HT1080 (cell line): ENCODE measurements at places on chromosomes 1 and 21.

GRCh38 chr1:39499668-39500067 is 8.2 kb downstream of the BMP8A start:
- no peak for DNase-seq

- no peak for DNase-seq
Observed at GRCh38 chr21:43924421-43925095, 59.5 kb downstream of the AGPAT3 start.

- no peak for DNase-seq
Observed at GRCh38 chr1:1250786-1251284, 4.3 kb upstream of the C1QTNF12 start.

- no peak for DNase-seq
Observed at GRCh38 chr1:40363721-40364120, 9.8 kb upstream of the SMAP2 start.

GRCh38 chr1:172167796-172168596 is 252.5 kb upstream of the C1orf105 start:
- peak; percentile 56 for DNase-seq

DNA sequence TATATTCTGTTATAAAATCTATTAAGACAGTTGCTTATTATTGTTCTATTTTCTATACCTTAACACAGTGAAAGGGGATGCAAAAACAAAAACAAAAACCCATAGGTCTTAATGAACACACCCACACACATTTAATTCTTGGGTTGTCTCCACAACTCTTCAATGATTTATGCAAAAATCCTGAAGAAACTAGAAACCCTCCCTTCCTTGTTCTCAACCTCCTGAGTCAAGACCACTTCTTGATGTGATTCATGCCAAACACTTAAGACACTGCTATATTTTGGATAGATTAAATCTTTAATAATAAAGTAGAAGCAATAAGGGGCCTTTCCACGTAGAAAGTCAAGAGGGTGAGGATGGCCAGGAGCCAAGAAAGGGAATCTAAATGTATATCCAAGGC is 23.4 kb downstream of the SCAF4 start:
- DNase-seq: no peak

- DNase-seq: no peak
Observed at GRCh38 chr1:248810727-248811513, 14.8 kb downstream of the SH3BP5L start.

DNA sequence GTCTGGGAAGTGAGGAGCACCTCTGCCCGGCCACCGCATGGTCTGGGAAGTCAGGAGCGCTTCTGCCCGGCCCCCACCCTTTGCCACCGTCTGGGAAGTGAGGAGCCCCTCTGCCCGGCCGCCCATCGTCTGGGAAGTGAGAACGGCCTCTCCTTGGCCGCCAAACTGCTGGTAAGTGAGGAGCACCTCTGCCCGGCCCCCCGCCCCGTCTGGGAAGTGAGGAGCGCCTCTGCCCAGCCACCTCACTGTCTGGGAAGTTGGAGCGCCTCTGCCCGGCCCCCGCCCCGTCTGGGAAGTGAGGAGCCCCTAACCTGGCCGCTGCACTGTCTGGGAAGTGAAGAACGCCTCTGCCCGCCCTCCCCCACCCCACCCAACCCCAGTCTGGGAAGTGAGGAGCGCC is 22.6 kb downstream of the KCNH1 start:
- no peak for DNase-seq

GRCh38 chr1:166721145-166721544 is 118.1 kb upstream of the POGK start:
- DNase-seq: no peak

DNA sequence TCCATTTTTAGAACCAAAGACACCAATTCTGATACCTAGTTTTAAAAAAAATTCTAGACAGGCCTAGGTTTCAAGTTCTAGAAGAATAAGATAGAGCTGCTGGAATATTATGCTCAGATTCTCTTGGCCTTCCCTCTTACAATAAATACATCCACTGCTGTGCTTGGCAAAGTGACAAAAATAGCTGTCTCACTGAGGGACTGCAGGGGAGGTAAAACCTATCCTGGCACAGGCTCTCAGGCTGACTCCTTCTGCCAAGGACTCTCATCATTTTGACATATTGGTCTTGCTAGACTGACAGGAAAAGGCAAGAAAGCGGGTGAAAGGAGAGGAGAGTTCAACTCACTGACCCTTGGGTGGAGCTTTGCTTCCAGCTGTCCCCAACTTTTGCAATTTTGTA is 197.0 kb upstream of the LHX8 start:
- DNase-seq: no peak

DNA sequence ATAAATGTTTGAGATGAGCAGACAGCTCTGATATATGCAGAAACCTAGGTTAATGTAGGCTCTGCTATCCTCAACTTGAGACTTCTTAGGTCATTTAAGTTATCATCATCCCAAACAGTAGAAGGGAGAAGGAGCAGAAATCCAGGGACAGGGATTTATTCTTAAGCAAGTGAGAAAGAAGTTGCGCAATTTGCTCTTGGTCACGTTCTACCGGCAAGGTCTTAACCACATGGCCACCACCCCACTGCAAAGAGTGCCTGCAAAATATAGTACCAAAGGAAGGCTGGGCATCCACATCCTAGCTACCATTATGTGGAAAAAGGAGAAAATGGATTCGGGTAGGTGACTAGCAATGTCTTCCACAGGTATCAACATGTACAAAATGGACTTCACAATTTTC is 25.2 kb downstream of the CRNN start:
- DNase-seq: no peak

- no peak for DNase-seq
Observed at GRCh38 chr1:204568576-204569315, 52.5 kb downstream of the MDM4 start.

DNA sequence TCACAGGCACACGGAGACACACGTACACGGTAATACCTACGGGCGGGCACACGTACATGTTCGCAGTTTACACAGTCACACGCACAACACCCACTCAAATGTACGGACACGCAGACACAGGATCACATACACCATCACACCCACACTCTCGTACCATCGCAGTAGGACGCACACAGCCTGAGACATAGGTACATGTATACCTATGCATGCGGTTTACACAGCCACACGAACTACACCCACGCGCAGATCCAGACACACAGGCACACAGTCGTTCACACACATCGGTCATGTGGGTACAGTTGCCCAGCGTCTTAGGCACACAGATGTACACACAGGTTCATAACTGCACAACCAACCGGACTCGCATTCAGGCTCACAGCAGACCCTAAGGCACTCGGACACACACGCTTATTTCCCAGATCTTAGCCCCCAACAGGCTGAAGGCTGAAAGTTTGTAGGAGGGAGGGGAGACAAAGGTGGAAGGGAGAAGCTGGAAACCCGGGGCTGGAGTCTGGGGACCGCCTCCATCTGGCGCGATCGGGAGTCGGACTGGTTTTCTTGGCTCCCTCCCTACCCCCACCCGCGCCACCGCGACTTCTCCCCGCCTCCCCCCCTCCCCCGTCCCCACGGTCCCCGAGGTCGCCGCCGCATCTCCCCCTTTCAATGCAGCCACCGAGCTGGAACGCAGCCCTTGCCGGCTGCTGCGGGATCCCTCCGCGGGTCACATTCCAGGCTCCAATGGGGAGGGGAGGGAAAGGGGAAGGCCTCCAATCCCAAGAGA is 51.9 kb upstream of the SYNC start:
- DNase-seq: no peak

DNA sequence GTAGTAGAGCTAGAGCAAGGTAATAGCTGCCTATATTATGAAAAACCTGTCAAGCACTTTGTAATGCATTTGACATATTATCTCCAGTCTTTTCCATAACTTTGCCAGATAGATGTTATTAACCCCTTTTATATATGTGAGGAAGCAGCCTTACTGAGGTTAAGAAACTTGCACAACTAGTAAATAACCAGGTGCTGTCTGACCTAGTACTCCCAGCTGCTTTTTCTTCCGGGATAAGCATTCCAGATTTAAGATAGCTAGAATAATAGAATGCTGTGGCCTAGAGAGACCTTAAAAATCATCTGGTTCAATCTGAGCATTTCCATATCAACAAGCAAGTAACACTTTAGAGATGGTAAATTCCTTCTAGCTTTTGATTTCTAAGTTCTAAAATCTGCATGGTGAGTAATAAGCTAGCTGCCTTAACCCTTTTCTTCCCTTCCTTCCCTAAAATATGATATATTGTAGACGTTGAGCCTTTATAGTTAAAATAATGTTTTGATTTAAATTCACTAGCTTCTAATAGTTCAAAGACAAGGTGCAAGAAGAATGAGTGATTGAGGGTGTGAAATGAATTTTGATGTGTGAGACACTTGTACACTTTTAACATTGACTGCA is 1.8 kb downstream of the SH3GLB1 start:
- DNase-seq: no peak

GRCh38 chr1:6269720-6270400 is 9.0 kb upstream of the GPR153 start:
- no peak for DNase-seq

DNA sequence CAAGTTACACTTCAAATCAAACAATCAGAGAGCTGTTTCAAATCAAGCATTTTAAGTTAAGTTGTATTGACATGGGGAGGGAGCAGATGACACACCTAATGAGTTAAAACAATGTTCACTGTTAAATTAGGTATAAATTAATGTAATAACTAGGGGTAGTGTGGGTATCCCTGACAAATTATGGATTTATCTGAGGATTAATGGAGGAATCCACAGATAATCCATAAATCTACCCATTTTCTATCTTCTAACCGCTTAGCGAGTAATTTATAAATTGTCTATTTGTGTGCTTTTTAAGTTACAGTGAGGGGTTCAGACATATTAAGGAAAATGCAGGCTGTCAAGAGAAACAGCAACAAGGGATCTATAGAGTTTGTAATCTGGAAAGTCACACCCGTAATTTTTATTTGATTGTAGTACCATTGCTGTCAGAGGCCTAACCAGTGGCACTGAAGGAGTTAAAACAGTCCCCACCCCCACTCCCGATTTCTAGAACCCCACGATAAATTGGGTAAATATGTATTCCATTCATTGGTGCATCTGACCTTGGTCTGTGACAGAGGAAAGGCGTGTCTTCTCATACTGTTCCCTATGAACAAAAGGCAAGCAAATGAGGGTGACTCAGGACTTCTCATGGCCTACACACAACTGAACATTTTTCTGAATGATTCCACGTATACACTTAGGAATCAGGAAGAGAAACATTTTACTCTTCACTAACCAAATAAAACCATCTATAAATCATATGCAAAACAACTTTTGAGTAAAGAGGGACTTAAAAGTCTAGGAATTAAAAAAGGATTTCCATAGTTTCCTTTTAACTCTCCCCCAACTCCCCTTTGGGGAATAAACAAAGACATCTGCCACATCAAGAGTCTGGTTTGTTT is 7.4 kb downstream of the IRF2BP2 start:
- DNase-seq: peak; percentile 93

DNA sequence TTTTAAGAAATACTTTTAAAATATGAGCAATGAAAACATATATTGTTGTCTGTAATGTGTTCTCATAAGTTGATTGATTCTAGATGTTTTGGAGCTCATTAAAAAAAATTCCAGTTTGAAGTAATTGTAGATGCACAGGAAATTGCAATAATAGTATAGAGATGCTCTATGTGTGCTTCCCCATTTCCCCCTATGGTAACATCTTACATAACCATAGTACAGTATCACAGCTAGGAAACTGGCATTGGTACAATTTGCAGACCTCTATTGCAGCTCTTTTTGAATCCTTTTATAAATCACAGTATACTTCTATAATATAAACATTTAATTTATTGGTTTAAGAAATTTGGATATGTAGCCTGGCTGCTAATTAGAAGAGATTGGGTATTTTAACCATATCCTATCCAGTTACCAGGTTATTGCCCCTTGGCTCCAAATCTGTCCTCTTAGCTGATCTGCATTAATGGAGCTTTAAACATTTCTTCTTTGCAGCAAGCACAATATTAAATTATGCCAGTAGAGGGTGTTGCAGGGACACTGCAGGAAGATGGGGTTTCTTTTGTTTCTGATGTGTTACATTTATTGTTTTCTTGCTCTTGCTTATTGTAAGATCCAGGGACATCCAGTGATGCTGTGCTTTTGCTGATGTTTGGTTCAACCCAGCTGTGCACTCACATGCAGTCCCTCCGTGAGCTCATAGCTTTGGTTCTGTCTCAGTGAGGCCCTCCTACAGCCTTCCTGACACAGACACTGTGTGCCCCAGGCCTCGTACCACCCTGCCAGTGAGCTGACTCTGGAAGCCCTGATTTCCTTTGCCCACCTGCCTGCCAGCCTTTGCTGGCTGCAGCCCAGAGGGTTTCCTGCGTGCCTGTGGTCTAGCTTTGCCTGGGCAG is 103.3 kb downstream of the RABGAP1L start:
- DNase-seq: peak; percentile 79

DNA sequence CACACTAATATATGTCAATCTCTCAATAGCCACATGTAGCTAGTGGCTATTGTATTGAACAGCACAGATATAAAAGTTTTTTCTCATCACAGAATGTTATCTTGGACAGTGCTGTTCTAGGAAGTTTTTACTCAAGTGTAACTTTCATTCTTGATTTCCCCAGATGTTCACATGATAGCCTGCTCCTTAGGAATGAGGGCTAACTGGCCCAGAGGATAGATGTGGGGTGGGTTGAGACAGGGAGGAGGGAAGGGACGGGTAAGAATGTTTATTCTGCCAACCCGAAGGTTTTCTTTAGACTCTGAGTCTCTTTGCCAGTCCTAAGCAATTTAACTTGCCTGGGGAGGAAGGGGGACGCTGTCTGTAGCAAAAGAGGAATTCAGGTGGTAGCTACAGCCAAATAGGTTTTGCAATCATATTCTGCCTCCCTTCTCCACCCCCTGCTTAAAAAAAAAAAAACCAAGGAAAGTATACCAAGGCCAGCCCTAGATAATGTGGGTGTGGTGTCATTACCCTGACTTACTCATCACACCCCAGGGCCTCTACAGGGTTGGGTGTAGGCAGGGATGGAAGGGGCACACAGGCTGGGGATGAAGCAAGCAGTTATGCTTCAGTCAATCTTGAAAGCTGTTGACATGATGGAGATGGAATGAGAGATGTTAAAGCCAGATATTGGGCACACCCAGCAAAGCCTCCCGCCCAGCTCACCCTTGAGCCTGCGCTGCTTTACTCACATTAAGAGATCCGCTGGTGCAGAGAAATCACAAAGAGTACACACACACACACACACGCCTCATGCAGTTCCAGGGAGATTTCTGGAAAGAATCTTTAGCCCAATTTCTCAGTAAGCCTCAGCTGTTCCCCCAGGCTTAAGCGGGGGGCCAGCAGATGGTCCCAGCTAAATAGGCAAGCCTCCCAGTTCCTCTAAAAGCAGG is 59.9 kb downstream of the PLXNA2 start:
- DNase-seq: peak; percentile 93

DNA sequence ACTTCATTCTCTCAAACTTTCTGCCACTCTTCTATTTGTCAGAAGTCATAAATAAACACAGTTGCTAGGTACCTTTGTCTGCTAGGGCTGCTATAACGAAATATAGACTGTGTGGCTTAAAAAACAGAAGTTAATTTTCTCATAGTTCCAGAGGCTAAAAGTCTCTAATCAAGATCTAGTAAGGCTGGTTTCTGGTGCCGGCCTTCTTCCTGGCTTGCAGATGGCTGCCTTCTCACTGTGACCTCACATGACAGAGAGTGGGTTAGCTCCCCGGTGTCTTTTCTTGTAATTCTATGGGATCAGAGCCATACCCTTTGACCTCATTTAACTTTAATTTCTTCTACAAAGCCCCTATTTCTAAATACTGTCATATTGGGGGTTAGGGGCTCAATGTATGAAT is 5.9 kb downstream of the PDC start:
- no peak for DNase-seq
